ENCODE measurements at places on chromosomes 7 and 10.

DNA sequence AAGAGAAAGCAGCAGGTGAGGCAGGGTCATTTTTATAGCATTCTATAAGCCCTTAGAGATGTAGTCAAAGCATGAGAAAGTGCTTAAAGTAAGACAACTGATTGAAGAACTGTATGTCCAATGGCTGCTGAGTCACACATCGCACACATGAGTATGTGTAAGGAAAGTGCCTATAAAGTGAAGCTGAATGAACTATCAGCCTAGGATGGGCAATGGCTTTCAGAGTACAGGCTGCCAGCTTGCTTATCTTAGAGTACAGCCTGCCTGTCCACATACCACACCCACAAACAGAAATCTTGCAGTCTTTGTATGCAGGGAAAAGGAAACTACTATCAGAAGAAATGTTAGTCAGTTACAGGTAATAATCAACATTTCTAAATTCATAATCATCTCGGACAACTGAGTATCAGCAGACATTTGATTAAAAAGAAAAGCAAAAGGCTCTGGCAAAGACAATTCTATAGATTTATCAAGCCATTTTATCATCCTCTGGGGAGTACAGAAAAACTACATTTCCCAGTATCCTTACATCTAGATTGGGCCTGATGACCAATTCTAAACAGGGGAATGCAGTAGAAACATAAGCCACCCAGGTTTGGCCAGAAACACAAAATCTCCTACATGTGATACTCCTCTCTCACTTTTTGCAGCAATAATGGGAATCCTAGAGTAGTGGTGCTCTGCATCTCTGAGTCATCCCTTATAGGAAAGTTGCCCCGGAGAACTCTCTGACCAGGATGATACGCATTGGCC is 16.2 kb upstream of the EPHB6 start:
- DNase-seq, result no peak

GRCh38 chr7:142407939-142408570 is 150.2 kb upstream of the PRSS58 start:
- no peak for DNase-seq

GRCh38 chr10:71573562-71574518 is 145.7 kb downstream of the C10orf105 start:
- DNase-seq, result no peak

GRCh38 chr10:75165684-75166622 is 44.6 kb upstream of the VDAC2 start:
- DNase-seq, result no peak

GRCh38 chr10:75547391-75548298 is 116.2 kb downstream of the LRMDA start:
- DNase-seq, result no peak

GRCh38 chr10:110651044-110651958 is 7.2 kb downstream of the RBM20 start:
- DNase-seq, result no peak

DNA sequence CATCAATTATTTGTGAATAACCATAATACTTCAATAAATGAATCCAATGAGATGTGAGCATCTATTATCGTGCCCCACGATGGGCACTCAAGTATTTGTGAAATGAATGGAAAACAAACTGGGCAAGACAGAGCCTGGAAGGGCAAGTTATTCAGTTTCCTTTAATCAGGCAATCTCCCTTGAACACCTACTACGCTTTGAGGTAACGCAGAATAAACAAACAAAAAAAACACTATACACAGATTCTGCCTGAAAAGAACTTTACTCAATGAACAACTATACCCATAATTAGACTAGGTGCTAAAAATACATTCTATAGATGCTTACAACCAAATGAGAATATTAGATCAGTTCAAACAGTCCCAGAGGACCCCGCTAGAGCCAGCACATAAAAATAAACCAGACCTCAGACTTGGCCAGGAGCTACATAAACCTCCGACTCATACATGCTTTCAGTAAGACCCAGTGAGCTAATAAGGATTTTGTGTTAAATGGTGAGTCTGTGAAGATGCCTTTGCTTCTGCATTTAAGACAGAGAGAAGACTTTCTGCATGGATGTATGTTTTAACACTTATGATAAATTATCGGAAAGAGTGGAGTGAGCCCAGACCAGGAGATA is 121.3 kb downstream of the MPP7 start:
- no peak for DNase-seq

DNA sequence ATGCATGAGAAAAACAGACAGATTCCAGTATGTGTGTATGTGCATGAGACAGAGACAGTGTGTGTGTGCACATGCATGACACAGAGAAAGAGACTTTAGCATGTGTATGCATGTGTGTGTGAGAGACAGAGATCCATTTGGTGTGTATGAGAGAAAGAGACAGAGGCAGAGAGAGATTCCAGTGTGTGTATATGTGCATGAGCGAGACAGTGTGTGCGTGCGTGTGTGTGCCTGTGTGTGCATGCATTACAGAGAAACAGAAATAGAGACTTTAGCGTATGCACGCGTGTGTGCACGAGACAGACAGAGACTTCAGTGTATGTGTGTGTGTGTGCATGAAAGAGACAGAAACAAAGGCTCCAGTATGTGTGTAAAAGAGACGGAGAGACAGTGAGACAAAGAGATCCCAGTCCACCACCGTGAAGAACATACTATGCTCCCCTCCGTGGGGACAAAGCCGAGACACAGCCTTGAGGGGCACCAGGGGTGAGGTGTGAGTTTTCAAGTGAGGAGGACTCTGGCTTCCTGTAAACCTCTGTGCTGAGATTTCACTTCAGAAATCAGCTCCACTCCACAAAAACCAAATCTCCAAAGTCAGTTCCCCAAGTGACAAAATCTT is 188.9 kb downstream of the GRID1 start:
- DNase-seq, result no peak

DNA sequence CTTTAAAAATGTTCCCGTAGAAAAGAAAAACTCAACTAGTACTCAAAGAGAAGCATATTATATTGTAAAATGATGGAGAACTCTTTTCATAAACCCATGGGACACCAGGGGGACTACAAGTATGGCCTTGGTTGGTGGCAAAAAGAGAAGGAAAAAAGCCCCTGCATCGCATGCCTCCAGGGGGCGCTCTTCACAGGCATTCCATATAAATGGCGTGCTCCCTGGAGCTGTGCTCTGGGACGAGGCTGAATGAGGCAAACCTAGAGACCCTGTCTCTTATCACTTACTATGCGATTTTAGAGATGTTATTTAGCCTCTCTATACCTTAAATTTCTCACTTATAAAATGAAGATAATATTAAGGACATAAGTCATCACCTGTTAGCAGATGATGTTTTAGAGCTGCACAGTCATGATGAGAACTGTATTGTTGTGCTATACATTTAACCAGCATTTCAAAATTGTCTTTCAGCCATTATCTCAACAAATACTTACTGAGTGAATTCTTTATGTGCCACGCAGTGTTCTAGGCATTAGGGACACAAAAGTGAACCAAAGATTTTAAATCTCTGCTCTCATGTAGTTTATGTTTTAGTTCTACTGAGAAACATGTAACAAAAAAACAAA is 105.8 kb downstream of the ARHGAP21 start:
- no peak for DNase-seq

DNA sequence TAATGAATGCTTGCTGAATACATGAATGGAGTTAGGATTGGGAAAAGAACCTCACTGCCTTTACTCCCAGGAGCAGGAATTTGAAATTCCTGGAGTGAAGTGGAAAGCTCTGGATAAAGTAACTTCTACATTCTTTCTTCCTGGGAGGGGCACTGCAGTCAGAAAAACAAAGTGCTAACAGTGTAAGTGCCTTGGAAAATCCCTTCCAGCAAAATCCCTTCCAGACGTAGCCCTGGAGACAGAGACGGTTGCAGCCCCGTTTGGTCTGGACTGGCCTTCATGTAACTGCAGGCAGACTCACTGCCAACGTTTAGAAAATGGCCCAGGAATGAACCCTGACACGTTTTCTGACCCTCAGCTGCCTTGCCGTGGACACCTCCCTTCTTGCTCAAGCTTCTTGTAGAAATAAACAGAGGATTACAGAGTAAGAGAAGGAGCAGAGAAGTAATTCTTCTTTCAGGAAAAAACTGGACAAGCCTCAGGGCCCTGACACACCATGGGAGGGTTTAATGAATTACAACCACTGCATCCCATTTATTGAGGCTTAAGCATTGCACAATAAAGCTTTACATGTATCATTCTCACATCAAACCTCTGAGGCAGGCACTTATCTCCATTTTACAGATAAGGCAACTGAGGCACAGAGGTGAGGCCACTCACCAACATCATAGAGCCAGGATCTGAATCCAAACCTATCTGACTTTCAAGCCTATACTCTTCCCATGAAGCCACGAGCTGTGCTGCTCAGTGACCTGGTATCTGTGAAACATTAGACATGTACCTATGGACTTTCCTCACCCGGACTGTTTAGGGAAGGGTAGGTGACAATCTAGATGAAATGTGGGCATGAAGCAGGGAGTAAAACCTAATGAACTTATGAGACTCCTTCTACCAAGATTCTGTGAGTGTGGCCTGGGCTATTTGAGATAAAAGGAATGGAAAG is 7.8 kb downstream of the ITPRIP start:
- no peak for DNase-seq

DNA sequence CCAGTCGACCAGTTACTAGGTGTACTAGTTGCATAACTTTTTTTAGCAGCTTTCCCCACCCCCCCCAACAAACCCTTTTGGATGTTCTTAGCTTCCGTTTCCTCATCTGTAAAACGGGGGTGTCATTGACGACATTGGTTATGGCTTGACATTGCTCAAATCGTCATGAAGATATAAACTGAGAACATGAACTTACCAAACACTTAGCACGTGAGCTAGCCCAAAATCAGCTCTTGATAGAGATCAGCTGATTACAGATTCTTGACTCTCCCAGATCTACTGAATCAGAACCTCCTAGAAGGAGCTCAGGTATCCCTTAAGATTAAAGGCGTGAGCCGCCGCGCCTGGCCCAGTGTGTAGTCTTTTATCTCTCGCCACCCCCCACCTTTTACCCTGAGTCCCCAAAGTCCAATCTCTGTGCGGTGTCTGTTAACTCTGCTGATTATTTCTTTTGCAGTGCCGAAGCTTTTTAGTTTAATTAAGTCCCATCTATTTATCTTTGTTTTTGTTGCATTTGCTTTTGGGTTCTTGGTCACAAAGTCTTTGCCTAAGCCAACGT is 1.0 kb upstream of the GNA12 start:
- DNase-seq, result no peak

DNA sequence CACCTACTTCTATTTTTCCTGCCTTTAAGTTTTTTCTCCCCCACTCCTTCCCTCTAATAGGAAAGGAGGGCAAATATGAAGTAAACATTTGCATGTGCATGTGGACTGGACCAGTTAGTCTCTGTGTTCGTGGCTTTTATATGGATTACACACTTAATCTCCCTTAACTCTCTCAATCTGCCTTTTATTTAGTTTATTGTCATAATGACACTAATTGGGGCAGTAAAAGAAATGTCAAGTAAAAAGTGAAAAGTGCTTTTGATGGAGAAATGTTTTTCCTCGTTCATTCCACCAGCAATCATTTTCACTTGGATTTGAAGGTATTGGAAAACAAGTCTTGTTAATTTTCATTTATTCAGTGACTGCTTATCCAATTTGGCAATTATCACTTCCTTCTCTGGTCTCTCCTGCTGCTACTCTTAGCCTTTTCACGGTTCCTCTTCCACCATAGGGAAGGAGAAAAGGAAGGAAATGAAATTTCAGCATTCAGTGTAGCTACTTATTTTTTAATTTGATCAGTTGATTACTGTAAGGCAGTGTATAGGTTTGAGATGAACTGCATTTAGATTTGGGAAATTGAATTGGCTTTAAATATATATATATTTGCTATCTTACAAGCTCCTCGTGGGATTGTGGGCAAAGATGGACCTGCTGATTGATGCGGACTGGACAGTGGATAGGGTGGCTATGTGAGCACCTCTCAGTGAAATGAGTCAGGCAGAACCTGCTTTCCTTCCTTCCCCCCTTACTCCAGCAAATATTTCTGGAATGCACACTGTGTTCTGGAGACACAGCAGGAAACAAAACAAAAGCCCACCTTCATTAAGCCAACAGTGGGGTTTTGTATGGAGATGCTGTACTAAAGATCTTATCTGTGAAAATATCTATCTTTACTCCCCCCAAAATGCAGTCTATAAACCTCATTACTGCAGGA is 77.5 kb downstream of the LRRC4 start:
- no peak for DNase-seq

GRCh38 chr7:41035794-41036193 is 667.1 kb downstream of the INHBA start:
- DNase-seq, result no peak

GRCh38 chr10:130999376-131000202 is 311.9 kb downstream of the TCERG1L start:
- DNase-seq, result no peak

DNA sequence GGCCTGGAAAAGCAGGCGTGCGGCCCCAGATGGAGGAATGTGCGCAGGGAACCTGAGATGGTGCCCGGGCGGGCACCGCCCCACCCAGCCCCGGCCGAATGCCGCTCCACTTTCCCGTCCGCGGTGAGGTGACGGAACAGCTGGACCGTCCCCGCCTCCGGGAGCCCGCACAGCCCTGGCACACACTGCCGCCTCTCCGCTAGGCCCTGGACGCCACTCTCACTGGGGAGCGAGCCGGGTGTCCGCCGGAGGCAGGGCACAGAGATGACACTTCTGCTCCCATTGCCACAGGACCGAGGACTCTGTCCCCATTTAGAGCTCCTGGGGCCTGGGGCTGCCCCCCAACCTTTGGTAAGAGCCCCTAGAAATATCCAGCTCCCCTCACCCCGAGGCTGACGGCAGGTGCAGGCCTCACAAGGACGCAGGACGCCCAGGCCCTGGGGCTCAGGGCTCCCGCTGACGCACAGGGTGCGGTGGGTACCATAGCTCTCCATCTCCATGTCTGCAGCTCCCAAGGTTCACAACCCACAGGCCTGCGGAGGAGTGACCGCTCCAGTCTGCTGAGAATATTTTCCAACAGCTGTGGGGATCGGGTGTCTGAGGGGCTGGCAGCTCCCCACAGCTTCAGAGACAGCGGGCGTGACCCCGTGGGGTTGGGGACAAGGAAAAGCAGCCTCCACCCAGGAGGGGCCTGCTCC is 52.2 kb upstream of the PDGFA start:
- DNase-seq, result no peak

GRCh38 chr7:106779877-106780276 is 85.2 kb upstream of the PIK3CG start:
- DNase-seq, result no peak

DNA sequence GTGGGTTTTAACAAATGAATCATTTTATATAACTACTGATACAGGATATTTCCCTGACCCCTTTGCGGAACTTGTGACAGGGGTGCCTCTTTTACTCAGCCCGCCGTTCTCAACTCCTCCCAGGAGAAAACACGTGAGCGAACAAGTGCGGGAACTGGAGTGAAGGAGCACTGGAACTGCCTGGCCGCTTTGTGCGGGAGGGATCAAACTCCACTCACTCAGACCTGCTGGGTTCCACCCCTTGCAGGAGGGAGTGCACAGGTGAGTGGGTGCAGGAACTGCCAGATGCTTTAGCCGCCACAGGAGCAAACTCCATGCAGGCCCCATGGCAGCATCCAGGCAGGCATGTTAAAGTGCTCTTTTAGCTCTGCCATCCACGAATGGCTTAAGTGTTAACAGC is 513.4 kb upstream of the GRM3 start:
- DNase-seq, result no peak

GRCh38 chr7:129865925-129866201 is 86.9 kb downstream of the UBE2H start:
- DNase-seq, result no peak

- peak; percentile 64 for DNase-seq
Measured at GRCh38 chr10:5551531-5552375, 27.0 kb downstream of the CALML3 start.

GRCh38 chr7:8443576-8444467 is 10.4 kb downstream of the NXPH1 start:
- DNase-seq, result no peak

All from stimulated activated CD4-positive, alpha-beta T cell treated with anti-CD3 and anti-CD28 coated beads, TNF-alpha, amount 100 ng/mL, for 1 hour (primary cell).